ENCODE measurements at places on chromosomes 1 and 21.

- DNase-seq = no peak
Observed at GRCh38 chr1:155079487-155080311, 1.1 kb downstream of the EFNA3 start.

DNA sequence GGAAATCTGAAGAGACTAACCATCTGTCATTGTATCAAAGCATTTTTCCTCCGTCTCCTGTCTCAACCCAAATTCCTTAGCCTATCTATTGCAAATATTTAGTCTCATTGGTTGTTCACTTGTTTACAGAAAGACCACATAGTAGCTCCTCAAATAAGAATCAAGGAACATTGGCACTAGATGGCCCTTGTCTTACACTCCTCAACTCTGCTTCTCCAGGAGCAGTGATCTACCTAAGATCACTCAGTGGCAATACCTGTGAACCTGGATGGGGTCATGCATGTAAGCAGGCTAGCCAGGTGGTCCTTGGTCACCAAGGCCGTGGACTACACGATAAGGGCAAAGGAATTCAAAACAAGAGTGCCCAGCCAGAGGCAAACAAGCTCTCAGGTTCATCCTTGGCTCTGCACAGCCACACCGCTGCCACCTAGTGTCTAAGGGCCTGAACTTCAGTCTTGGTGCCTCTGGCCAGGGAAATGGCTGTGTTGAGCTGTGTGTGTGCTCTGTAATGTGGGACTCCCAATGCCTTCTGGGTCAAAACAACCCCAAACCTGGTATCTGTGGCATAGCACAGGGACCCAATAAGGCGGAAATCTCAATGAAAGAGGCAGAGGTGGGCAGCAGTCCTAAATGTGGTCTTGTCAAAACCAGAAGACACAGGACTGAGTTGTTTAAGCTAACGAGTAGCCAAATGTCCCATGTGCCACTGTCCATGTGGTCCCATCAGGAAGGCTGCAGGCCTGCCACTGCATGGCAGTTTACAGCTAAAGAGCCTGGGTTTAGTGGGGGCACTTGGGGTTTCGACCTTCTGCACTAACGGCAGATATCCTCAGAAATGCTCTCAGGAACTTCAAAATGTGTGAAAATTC is 54.5 kb downstream of the GPR161 start:
- DNase-seq = peak; percentile 80

GRCh38 chr1:153705484-153705883 is 22.4 kb upstream of the INTS3 start:
- DNase-seq = no peak

DNA sequence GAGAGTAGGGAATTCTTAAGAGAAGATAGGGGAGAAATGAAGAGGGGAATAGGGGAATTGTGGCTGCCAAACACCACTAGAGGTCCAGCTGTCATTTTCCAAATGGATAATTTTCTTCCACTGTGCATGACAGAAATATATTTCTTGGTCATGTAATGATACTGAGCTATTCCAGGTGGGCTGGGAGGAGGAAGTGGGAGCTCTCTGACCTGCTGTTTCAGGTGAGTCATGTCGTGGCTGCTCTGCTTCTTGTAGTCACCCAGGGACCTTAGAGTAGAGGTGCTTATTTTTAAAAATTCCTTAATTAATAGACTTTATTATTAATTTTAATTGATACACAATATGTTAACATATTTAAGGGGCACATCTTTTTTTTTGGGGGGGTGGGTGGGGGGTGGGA is 11.9 kb downstream of the PDE4B start:
- DNase-seq = no peak

DNA sequence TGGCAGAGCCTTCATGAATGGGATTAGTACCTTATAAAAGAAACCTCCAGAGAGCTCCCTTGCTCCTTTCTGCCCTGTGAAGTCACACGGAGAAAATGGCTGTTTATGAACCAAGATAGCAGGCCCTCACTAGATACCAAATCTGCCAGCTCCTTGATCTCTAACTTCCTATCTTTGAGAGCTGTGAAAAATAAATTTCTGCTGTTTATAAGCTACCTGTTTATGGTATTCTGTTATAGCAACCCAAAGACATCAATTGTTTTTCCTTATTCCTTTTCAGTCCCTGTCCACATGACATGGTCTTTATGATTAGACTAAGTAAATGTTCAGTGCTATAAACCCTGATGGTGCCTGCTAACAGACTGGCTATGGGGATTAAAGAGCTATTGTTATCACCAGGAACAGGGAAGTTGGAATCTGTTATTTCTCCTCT is 9.7 kb upstream of the STIL start:
- no peak for DNase-seq
